Activated CD8-positive, alpha-beta T cell treated with anti-CD3 and anti-CD28 coated beads, Interleukin-2, amount 10 ng/mL, durations not matched to agents 7 days and 5 days (primary cell): ENCODE measurements at places on chromosomes 2 and 18. TPM values are rescaled to one million over a fixed set of nuclear protein-coding genes. Genes with fewer than 3 reads are reported as not detected.
A peak's percentile ranks its signal among the peaks of the same experiment; 100 is the strongest.

DNA sequence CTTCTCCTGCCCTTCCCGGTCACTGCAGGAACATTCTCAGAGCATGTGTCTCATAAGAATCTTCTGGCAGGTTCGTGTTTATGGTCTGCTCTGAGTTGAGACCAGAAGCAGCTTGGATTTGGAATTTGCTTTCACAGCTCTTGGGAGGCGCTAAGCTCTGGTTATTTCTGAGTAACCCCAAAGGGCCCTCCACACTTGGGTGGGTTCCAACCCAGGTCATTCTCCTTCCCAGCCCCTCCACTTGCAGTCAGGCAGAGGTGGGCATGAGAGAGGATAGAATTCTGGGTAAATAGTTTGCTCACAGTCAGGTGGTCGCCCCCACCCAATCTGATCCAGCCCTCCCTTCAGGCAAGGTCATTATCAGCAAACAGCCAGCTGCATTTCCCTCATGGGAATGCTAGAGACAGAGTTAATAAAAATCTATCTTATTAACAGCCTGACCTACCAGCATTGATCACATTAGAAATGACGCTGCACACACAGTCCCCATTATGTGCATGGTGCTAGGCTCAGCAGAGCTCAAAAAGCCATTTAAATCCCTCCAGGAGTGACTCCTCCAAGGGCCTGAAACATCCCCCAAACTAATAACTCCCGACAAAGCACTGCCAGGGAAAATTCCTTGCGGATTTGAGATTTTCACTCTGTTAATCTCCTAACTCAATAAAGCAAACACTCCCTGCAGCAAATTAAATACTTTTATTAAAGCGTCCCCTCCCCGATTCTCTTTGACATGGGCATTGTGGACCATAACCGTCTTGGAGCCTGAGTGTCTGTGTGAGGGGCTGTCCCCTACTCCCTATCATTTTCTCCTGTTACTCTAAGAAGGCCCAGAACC, 61.9 kb downstream of the SLC4A5 start:
- DNase-seq, result no peak

GRCh38 chr18:3804336-3804735, 354.4 kb downstream of the TGIF1 start:
- no peak for DNase-seq

GRCh38 chr2:219277703-219278654, 1.2 kb upstream of the DNAJB2 start:
- DNase-seq, result peak; percentile 79

DNA sequence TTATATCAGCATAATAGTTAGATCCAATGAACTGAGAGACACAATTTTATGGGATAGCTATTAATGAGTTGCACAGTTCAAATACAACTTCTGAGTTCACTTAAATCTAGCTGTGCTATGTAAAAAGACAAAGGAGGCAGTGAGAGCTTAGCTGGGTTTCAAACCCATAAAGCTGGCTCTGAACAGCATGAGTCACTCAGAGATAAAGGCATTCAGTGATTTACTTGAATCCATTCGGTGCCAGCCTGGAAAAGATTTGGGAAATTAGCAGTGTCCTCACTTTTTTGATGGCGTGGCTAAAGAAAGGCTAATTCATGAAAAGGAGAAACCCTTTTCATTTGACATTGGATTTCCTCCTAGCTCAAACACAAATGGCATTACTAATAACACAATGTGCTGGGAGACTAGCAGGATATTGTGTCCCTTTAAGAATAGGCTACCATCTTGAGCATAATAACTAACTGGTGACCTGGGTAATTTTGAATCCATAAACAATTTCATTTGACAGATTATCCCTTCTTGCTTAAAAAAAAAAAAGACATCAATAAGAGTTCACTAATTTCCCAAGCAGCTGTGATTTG, 98.4 kb upstream of the NEUROD1 start:
- DNase-seq, result no peak

DNA sequence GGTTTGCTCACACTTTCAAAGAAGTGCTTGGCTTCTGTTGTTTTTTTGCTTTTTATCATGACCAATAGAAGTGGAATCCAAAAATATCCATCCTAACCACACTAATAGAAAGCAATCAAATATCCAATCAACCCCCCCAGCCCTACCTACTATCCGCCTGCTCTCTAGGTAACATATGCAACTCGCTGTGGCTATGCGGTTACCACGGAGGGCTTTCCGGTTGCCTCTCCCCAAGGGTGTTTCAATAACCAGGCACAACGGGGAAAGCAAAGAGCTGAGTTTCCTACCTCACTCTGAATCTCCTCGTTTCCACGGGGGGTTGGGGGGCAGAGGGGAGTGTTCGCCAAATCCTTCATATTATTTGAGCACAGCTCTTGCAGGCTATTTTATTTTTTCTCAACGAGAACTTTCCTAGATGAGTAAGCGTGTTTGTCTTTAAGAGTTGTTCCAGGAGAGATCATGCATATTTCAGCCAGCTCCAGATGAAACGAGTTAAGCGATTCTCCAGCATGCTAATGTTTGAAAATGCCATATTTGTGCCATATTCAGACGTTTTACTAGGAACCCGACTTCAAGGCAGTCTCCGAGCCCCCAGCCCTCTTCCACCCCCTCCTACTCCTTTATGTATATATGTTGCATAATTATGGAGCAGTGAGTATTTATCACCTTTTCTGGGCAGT, 30.3 kb downstream of the PAX3 start:
- no peak for DNase-seq

GRCh38 chr2:225177098-225177497, 134.8 kb upstream of the DOCK10 start:
- no peak for DNase-seq

GRCh38 chr2:100106460-100106859, 35.9 kb downstream of the AFF3 start:
- DNase-seq, result no peak

- DNase-seq, result no peak
These were observed 38.2 kb upstream of the VIT start for GRCh38 chr2:36658277-36658748.

- DNase-seq, result no peak
These were observed 101.6 kb upstream of the CERS6 start for GRCh38 chr2:168354499-168354898.

DNA sequence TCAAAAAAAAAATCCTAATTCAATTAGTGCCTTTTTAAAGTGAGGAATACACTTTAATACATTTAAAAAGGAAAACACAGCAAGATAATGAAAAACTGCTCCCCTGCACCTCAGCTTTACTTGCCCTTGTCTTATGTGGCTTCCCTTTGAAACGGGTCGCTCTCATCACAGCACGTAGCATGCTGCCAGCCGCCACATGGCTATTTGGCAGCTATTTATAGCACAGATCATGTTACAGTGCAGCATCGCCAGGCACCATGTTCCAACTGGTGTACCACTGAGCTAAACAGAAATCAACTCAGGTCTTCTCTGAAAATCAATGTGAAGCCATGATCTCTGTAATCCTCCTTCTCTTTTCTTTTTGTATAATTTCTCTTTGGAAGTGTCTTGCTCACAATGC, 65.1 kb downstream of the TMEM182 start:
- DNase-seq, result no peak

GRCh38 chr18:2848247-2849246, 1.7 kb downstream of the EMILIN2 start:
- no peak for DNase-seq

GRCh38 chr18:52409727-52410126, 69.7 kb downstream of the DCC start:
- no peak for DNase-seq

DNA sequence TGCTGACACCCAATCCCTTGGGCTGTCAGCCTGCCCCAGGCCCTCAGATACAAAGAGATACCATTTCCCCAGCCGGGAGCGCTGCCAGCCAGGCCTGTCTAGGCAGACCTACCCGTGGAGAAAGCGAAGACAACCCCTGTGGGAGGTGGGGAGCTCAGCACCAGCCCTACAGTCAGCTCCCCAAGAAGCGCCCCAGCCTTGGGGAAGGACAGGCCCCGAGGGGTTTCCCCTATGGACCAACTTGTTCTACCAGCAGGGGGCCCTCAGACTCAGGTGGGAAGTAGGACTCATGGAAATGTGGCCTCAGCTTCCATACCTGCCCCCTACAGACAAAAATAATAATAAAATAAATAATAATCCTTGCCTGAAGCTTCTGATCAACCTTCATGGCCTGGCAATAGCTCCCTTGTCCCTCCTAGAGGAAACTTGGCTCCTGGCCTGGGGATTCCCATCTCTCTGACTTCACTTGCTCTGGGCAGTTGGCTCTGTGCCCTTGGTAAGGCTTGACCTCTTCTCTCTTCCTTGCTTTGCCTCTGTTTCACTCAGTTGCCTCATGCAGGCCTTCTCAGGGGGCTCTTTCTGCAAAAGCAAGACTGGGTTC, 7.0 kb downstream of the SLC35F6 start:
- no peak for DNase-seq

- DNase-seq, result peak; percentile 31
These were observed 1.4 kb downstream of the FZD5 start for GRCh38 chr2:207768168-207768865.

GRCh38 chr2:70795164-70795995, 4.9 kb upstream of the FIGLA start:
- no peak for DNase-seq

GRCh38 chr2:209969692-209970091, 32.7 kb upstream of the RPE start:
- DNase-seq, result no peak

- DNase-seq, result no peak
These were observed 157 bp downstream of the PTGR3 start for GRCh38 chr18:75208836-75209128.

DNA sequence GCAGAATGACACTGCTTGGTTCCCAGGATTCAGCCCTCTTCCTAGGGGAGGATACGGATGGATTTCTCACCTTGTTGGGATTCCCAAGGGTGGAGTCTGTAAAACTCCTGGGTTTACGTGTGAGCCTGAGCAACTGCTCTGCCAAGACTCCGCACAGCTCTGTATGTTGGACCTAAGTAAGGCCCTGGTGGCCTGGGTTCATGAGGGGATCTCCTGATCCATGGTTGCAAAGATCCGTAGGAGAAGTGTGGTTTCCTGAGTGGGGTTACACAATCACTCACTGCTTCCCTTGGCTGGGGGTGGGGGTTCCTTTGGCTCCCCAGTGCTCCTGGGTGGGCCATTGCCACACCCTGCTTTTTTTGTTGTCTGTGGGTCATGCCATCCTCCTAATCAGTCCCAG, 37.7 kb downstream of the ANKRD12 start:
- no peak for DNase-seq

- no peak for DNase-seq
These were observed 3.5 kb downstream of the ACSL3 start for GRCh38 chr2:222864296-222864695.

- DNase-seq, result no peak
These were observed 74.1 kb downstream of the PSMG2 start for GRCh38 chr18:12776821-12777471.

GRCh38 chr2:181077128-181077709, 96.8 kb downstream of the UBE2E3 start:
- DNase-seq, result peak; percentile 55

- DNase-seq, result no peak
These were observed 339.6 kb upstream of the LRATD1 start for GRCh38 chr2:14292964-14293363.

GRCh38 chr2:25867396-25868003, 10.8 kb downstream of the ASXL2 start:
- no peak for DNase-seq

DNA sequence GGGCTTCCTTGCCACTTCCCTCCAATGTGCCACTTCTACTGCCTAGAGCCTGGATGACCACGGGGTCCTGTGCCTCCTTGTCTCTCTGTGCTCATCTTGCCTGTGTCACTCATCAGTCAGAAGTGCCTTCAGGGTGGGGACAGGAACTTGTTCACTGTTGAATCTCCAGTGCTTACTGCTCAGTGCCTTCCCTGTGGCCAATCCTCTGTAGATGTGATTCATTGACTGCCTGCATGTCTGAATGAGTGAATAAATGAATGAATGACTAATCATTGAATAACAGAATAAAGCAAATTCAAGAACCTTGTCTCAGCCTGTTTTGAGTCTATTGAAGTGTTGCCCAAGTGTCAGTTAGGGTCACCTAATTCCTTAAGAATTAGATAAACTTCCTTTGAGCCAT, 42.3 kb upstream of the FAM136A start:
- DNase-seq, result no peak

DNA sequence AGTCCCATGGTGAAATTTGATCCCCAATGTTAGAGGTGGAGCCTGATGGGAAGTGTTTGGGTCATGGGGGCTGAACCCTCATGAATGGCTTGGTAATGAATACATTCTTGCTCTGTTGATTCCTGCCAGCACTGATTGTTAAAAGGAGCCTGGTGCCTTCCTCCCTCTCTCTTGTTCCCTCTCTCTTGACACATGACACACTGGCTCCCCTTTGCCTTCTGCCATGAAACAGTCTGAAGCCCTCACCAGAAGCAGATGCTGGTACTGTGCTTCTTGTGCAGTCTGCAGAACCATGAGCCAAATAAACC, 30.6 kb upstream of the EPC2 start:
- DNase-seq, result no peak

- DNase-seq, result peak; percentile 57
These were observed 89.6 kb upstream of the NPAS2 start for GRCh38 chr2:100730290-100730868.

DNA sequence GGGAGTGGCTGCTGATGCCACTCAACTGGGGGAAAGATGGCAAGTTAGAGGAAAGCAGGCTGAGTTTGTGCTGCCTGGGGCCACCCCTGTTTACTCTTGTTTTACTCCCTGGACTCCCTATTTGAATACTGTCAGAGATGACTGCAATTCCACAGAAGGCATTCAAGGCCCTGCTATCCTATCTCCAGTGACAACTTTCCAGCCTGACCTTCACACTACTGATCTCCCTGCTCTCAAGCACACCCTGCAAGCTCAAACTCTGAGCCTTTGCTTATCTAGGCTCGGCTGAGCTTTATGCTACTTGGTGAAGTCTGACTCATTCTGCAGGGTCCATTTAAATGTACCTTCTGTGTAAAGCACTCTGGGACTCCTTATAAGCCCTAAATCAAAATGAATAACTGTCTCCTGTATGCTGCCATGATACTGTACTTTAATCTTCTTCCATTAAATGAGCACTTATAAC, 39.3 kb upstream of the DSG1 start:
- DNase-seq, result no peak

DNA sequence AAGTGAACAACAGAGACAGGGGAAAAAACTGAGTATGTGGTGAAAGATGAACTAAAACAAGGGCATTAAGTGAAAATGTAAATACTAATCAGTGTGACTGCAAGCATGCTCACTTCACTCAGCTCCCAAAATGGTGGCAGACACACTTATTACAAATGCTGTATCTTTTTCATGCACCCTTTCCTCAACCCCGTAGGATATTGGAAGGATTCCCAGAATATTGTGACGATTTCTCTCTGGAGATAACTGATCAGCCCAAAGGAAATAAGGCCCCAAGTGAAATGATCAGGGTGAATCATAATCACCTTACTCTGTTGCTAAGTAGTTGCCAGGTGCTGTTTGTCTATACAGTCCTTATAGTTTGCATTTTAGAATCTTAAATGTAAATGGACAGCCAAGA, 138.9 kb upstream of the IL1R2 start:
- no peak for DNase-seq

- no peak for DNase-seq
These were observed 61.9 kb downstream of the RRM2 start for GRCh38 chr2:10184421-10184820.

Gene SRD5A2
- total RNA-seq, result not detected

Gene GAD1
- 2.2 TPM for total RNA-seq

Gene MROH2A
- not detected for total RNA-seq

Gene ST8SIA5
- not detected for total RNA-seq

Gene KCNJ3
- total RNA-seq, result not detected

Gene TMEM200C
- not detected for total RNA-seq

Gene TXNL4A
- 136 TPM for total RNA-seq

Gene LYPD6B
- total RNA-seq, result not detected

Gene NEU4
- 0.31 TPM for total RNA-seq

Gene TNS1
- total RNA-seq, result 29.8 TPM

Gene LOXHD1
- total RNA-seq, result 0.63 TPM

Gene TDRD15
- not detected for total RNA-seq
